ENCODE measurements at places on chromosomes 2 and 18.
A peak's percentile ranks its signal among the peaks of the same experiment; 100 is the strongest.

DNA sequence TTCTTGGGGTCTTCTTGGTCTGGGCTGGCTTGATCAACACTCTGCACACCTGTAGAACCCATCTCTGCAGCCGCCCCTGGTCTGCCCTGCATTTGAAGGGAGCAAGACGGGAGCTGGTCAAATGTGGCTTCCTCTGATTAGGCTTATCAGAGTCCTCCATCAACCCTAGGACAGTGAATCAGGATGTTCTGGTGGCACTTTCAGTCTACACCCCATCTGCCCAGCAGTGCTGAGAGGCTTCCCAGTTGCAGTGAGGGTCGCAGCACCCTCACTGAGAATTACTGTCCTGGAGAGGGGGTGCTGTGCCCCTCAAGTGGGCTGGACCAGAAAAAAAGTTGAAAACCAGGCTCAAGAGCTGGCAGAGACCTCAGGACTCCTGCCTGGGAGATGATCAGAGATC is 152.9 kb downstream of the DYSF start:
- no peak for DNase-seq

GRCh38 chr18:40056079-40056692 is 1898.8 kb upstream of the PIK3C3 start:
- peak; percentile 21 for DNase-seq

- DNase-seq, result no peak
Measured at GRCh38 chr2:69489793-69490192, 52.6 kb upstream of the NFU1 start.

DNA sequence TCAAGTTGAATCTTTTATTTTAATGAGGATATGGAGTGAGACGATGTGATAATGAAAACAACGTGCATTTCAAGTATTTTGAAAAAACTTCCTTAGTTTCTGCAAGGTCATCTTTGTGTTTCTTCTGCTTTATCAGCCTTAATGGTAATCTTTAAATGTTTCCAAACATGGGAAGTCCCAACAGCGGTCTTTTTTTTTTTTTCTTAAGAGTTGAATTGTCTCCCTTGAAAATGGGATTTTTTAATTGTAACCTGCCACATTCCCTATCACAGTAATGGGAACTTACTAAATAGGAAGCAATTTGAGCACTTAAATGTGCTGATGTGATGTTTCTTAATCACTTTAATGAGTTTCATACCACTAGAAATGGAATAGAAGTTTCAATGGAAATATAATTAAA is 45.8 kb downstream of the ATIC start:
- no peak for DNase-seq

DNA sequence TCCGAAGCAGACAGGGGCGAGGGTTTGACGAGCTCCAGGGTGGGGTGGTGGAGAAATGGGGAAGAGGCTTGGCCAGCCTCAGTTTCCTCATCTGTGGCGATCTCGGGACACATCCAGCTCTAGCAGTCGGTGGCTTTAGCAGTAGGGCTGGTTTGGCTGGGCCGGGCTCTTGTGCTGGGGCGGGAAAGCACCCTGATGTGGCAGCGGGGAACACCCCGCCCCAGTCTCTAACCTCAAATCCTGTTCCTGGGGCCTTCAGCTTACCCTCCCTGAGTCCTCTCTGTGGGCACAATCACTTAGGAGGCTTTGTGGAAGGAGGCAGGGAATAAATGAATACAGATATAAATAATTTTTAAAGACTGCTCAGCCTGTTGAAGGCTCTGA is 26.5 kb upstream of the MCFD2 start:
- DNase-seq, result no peak

GRCh38 chr18:45783097-45784075 is 42.1 kb upstream of the SIGLEC15 start:
- DNase-seq, result no peak

DNA sequence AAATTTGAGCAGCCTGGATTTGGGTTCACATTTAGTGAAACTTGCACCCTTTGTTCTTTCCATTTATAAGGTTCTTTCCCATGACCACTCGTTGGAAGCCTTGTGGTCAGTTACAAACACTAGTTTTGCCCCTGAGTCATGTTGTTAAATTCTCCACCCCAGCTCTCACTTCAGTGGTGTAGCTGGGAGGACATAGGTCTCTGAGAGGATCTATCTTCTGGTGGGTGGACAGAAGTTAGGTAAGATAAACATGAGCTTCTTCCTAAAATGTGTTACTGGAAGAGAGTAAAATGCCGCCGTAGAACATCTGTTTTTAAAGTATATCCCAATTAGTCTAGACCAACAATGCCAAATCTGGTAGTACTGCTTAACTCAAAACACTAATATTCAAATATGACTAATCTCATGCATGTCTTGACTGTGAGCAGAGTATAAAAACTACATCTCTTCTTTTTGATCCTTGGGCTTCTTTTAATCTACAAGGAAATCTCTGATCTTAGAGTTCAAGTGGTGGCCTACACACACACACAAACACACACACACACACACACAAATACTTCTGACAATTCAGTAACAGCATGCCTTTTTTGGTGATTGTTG is 162.6 kb upstream of the FN1 start:
- no peak for DNase-seq

DNA sequence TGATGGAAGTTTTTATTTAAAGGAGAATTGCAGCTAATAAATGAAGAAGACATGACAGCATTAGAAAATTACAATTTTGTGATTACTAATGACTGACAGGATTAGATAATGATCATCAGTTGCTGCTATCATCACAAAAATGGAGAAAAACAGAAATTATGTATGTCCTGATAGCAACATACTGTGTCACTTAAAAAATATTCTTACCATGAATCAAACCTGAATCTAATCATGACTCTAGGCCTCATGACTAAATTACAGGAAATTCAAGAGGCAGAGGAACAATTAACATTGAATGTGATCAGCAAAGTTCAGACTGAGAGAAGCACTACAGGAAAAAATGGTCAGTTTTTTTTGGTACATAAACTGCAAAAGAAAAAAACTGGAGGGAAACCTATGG is 147.8 kb downstream of the PMAIP1 start:
- no peak for DNase-seq

GRCh38 chr2:98445177-98445682 is 572 bp downstream of the INPP4A start:
- no peak for DNase-seq

DNA sequence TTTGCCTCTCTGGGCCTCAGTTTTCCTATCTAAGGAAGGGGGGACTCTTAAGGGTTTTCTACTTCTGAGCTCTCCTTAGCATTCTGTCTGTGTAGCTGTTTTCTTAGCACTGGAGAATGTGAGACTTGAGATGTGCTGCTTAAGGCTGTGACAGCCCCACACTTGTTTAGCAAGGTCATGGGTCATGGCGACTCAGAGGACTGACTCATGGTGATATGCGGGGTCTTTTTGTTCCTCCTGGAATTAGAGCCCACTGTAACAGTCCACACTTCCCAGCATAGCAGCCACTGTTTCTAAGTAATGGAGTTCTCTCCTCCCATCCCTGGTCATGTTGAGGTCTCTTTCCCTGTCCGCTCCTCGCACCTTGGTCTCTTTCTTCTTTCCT is 4.1 kb upstream of the LPIN1 start:
- DNase-seq, result no peak

DNA sequence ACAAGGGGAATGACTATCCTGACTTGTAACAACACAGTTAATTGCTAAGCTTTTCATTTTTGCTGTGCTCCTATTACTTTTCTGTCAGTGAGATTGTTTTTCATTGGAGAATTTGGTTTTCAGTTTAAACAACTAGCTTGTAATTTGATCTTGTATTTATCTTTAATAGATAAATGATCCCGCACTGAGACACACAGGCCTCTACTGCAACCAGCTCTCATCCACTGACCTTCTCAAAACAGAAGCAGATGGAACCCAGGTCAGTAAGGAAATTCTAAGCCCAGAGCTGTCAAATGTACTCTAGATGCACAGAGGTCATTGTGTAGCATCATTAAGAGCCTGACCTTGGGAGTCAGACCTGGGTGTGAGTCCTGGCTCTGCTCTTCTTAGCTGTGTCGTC is 30.7 kb downstream of the PTRHD1 start:
- no peak for DNase-seq

GRCh38 chr2:200383380-200384110 is 77.1 kb downstream of the SPATS2L start:
- DNase-seq, result no peak

DNA sequence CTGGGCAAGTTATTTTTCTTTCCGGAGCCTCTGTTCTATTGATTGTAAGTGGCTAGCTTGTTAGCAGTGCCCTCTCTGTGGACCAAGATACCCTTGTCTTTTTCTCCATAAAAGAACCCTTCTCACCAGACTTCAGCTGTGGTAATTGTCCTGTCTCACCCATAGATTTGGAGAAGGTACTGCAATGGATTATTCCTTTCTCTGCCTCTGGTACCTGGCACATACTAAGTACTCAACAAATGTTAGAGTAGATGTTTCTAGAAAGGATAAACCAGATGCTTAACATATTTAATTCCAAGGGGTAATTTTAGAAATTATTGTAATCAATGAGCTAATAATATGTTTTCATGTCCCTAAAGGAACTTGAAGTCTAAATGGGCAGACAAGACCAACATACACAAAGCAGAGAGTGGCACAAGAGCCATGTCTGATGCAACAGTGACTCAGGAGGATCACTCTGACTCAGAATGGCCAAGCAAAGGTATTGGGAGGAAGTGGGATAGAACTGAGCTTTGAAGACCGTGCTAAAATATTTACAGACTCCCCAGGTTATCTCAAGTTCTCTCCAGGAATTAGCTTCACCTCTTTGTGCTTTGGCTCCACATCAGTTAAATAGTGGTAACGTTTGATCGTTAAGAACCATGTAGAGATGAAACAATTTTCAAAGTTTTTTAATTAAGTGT is 129.7 kb upstream of the OSR1 start:
- no peak for DNase-seq

DNA sequence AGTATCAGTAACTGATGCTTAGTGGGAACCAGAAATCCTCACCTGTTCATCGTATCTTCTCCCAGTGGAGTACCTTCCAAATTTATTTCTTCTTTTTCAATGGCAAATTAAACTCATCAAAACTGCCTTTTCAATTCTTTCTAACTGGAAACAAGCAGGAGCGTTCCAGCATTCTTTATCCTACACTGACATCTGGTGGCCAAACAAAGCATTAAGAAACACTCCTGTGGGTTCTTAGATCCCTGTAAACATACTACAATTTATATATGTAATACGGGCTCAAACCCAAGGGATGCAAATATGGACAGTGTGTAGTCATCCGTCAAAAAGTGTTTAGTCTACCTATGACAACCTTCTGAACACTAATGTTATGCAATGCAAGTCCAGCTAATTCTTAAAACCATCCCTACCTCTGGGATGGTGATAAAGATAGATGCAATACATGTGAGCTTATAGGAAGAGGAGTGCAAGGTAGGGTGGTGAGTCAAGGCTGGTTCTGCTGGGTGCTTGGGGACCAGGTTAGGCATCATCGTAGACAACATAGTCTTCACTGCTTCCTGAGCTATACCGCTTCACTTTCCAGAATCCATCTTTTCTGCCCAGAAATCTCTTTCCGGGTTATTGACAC is 375.0 kb downstream of the CTNNA2 start:
- DNase-seq, result peak; percentile 2

DNA sequence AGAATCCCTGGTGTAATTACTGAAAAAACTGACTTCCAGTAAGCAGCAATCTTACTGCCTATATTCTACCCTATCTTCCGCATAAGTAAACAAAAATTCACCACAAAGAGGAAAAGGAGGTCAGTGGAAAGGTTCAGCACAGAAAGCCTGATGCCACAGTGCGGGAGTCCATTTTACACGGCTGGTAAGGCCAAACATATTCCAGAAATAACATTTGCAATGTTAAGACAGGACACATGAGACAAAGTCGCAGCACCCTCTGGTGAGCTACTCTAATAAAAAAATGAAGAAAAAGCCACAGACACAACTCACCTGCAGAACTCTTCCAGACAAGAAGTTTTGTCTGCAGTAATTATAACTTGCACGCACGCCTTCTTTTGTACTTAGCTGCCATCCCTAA is 40.6 kb downstream of the GEMIN6 start:
- DNase-seq, result no peak

- DNase-seq, result no peak
Measured at GRCh38 chr2:215966951-215967350, 46.4 kb downstream of the MREG start.

DNA sequence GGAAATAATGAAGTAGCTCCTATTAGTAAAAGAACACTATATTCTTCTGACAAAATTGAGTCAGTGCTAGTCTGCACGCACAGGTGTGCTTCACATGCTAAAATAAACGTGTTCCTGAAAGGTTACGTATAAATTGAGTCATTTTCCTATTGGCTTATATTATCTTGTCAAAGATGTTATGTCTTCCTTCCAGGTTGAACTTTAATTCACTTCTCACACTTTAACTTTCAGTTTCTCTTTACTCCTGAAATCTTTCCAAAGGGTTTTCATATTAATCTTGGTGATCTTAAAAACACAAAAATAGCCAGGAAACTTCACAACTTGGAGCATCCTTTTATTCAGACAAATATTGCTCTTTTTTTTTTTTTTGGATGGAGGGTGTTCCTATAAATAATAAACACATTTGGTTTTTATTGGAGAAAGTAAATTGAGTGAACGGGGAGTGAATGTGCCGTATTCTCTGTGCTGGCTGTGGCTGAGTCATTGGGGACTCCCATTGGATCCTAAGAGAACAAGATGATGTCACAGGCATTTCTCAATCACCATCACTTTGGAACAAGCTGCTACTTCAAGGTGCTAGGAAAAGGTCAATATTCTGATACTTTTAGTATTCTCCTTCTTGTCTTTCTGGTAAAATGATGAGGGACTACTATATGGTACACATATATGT is 150.2 kb upstream of the SPATS2L start:
- no peak for DNase-seq

DNA sequence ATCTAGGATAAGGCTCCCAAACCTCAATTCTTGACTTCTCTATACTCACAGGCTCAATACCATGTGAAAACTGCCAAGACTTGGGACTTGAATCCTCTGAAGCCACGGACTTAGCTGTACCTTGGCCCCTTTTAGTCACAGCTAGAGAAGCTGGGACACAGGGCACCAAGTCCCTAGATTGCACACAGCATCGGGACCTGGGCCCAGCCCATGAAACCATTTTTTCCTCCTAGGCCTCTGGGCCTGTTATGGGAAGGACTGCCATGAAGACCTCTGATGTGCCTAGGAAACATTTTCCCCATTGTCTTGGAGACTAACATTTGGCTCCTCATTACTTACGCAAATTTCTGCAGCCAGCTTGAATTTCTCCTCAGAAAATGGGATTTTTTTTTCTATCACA is 1011.8 kb upstream of the DDX18 start:
- DNase-seq, result no peak

DNA sequence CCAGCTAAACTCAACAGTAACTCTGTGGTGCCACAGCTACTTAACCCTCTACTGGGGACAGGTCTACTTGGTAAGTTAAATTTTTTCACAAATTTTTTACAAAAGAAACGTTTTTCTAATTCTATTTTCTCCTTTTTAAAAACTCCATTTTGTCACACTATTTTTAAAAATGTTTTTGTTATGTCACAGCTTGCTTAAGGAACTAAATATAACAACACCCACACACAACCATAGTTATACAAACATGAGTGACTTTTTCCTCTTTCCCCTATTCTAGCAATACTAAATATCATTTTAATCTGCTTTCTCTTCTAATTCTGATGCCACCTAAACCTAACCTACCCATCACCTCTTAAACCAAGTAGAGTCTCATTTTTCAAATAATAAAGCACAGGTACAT is 160.5 kb upstream of the EPC2 start:
- DNase-seq, result no peak

GRCh38 chr18:51029694-51030536 is at the start of gene SMAD4:
Gene SMAD4, plus strand, starts transcription at chr18:51030213. Its CDS starts 16,834 bp downstream, at chr18:51047047.
- DNase-seq, result peak; percentile 26
